Activated CD8-positive, alpha-beta memory T cell treated with anti-CD3 and anti-CD28 coated beads for 4 hours (primary cell): ENCODE measurements at places on chromosomes 4 and X.

DNA sequence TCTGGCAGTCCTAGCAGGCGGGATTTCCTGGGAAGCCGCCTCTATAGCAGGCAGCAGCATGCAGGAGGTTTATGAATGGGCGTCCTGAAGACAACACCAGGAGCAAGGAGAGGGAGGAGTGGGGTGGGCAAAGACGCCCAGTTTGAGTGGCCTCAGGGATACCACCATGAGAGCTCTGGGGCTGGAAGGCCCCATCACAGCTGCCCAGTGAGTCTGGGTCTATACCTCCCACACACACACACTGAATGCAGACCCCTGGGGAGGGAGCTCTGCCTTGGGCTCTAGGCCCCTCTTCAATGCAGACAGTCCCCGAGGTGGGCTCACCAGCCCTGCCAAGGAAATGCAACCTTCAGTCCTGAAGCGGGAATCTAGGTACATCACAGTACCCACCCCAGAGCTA, 98.6 kb downstream of the AFAP1 start:
- DNase-seq, result no peak

DNA sequence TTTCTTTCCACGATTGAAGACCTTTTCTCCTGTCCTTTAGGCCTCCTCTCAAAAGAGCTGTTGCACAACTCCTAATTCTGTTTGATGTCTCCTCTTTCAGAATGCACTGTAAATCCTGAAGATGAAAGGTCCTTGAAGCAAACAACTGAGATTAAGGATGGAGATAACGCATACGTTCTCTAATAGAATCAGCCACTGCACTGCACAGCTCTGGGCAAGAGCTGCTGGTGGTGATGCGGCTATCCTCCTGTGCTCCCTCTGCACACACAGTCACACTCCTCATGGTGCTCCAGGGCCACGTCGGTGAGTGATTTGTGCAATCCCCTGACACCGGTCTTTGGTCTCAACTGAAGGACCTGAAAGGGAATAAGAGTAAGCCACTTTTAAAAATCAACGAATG, 208.7 kb downstream of the PDGFC start:
- no peak for DNase-seq

DNA sequence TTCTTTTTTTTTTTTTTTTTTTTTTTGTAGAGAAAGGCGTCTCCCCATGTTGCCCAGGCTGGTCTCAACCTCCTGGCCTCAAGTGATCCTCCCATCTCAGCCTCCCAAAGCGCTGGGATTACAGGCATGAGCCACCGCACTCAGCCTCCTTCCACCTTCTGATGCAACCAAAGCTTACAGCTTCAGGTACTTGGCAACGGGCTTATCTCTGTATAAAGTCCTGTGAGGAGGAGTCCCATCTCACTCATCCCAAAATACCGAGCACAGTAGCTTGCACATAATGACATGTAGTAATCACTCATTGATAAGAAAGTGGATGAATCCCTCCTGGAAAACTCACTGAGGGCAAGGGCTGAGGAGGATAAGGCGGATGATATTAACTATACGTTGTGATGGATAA, 19.1 kb downstream of the IRF2 start:
- DNase-seq, result no peak

DNA sequence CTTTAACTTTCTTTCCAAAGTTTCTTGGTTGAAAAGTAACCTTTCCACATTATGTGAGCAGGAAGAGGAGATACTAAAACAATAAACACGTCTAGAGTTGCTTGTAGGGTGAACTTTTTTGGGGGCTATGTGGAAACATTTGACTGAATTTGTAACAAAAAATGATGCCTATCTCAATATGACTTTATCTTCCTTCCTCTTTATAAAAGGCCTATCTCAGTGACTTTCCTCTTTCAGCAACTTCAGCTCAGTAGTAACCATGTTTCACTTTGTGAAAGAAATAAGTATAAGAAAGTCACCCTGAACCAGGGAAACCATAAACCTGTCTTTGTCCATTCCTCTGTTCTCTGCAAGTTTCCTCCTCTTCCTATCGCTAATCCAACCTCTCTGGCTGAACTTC, 124.7 kb upstream of the TMEM164 start:
- DNase-seq, result no peak
